ENCODE measurements at places on chromosomes 5 and 9.

DNA sequence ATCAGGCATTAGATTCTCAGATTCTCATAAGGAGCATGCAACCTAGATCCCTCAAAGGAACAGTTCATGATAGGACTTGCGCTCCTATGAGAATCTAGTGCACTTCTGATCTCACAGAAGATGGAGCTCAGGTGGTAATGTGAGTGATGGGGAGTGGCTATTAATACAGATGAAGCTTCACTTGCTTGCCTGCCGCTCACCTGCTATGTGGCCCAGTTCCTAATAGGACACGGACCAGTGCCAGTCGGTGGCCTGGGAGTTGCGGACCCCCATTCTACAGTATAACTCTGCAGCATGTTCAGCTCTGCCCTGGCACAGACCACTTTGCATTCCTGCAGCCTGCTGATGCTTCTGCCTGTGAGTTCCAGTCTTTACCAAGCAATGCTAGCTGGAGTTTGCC lies 581.3 kb upstream of the KLF4 start:
- no peak for DNase-seq

DNA sequence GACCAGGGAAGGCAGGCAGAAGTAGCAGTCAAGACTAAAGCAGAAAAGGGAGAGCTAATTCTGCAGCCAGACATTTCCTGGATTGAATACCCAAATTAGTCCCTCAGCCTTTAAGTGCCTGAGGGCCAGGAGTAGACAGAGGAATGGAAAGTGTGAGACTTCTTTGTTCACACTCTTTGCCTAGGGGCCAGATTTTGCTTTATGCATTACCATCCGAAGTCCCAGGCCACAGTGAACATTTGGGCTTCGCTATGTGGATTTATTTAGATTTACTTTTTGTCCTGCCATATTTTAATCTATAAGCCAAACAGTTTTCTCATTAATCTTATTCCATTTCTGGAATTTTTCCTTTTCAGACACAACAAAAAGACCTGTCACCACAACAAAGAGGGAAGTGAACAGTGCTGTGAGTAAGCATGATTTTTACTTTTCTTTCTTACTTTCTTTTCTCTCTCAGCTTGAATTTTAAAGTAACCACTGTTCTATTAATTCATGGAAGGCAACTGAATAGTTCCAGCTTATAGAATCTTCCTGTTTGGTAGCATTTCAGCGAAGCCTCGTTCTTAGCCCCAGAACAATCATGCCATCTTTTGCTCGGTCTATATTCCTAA lies 52.6 kb downstream of the PDCD1LG2 start:
- no peak for DNase-seq

DNA sequence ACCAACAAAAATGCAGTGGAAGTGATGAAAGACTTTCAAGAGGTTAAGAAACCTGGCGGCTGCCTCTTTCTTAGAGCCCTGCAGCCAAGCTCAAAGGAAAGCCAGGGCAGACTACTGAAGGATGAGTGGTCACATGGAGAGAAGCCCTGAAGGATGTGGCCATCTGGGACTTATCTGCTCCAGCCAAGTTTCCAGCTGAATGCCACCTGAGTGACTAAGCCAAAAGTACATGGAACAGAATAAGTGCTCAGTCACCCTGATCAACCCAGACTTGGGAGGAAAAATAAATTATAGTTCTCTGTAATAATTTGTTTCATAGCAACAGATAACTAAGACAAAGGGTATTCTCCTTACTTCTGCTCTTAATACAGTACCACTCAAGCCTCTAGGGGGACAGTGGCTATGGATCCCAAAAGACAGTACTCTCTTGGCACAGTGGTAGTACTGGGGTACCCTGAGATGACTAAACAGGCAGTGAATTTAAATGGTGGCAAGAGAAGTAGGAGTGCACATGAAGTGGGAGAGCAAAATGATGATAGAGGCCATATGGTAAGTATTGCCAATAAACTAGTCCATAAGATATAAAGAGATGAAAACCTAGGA lies 182.3 kb downstream of the ELAVL2 start:
- DNase-seq, result no peak

DNA sequence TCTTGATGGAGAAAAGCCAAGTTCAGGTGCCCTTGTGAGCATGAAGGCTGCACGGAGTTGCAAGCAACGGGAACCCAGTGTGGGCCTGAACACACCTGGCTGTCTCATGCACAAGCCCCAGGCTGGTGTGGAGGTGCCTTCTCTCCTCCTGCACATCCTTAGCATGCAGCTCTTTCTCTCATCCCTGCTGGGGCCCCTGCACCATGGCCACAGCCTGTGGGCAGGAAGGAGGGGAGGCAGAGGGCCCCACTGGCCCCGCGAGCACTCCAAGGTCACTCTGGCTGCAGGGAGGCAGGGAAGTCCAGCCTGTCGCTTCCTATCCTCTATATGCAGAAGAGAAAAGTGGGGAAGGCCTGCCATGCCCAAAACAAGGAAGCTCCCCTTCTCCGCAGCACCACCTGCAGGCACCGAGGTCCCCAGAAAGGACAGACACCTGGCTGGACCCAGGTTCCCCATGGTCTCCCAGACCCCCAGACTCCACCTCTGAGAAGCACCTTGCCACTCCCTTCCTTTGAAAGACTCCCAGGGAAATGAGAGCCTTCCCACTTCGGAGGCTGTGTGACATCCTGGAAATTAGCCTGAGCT lies 18.6 kb downstream of the STKLD1 start:
- no peak for DNase-seq

DNA sequence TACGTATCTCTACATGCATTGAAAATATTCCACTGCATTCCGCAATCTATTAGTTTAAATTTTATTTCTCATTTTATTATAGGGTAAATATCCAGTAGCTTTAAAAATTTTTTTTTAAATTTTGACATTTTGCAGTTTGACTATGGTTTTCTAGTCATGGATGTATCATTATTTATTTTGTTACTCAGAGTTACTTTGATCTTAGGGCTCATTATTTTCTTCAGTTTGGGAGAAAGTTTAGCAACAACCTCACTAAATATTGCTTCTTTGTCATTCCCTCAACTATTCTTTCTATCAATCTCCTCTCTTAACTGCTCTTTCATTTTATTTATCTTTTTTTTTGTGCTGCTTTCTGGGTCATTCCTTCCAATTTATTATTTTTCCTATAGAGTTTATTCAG lies 100.5 kb upstream of the SLCO6A1 start:
- no peak for DNase-seq

- no peak for DNase-seq
Measured at GRCh38 chr5:174239718-174240117, 194.2 kb downstream of the NSG2 start.

DNA sequence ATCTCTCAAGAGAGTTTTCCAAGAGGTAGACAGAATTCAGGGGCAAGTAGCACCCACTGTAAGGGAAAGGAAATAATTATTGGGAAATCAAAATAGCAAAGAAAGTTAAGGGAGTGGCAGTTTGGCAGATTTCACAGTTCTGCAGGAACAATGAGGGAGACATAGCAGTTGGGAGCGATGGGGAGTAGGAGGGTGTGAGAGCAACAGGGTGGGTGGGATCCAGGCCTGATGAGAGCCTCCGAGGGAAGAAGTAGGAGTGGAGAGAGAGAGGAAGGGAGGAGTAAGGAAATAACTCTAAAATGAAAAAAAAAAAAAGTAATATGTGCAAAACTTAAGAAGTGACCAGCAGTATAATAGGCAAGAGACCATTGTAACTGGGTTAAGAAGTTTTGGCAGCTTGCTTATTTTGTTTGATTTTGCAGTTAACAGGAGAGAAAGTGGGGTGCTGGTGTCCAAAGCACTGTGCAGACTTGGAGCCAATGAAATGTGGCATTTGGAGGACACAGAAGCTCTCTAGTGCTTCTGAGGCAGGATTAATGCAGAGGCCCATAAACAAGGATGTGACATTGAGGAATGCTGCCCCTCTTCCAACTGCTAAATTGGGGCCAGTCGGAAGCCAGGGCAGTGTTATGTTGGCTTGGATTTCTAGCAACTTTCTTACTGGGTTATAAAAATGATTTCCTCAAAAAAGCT lies 10.2 kb downstream of the TNFAIP8 start:
- no peak for DNase-seq

- DNase-seq, result no peak
Measured at GRCh38 chr5:118882666-118883065, 105.7 kb downstream of the DTWD2 start.

- DNase-seq, result no peak
Measured at GRCh38 chr9:30519166-30519565, 1865.3 kb upstream of the ACO1 start.

DNA sequence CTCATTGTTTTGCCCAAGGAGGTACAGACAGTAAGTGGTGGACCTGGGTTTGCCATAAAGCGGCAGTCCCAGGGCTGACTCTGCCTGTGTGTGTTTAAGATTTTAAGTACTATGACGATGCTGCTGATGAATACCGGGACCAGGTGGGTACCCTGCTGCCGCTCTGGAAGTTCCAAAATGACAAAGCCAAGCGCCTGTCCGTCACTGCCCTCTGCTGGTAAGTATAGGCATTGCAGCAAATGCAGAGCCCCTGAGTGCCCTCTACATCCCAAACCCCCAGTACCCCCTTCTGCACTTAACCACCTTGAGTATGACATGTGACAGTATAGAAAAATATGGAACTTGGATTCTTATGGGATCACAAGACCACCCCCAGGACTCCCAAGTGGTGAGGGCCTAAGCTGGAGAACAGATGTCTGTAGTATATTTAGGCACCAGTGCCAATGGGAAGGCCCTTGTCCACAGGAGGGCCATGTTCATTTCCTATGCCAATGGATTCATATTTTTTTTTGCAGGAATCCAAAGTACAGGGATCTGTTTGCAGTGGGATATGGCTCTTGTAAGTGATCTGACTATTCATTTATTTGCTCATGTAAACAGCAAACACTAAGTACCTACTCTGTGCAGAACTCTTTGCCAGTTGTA lies 22.0 kb downstream of the ENHO start:
- peak; percentile 40 for DNase-seq

GRCh38 chr5:55904152-55904551 lies 53.0 kb downstream of the IL31RA start:
- DNase-seq, result no peak

- no peak for DNase-seq
Measured at GRCh38 chr5:95915999-95916686, 45.5 kb downstream of the ELL2 start.

DNA sequence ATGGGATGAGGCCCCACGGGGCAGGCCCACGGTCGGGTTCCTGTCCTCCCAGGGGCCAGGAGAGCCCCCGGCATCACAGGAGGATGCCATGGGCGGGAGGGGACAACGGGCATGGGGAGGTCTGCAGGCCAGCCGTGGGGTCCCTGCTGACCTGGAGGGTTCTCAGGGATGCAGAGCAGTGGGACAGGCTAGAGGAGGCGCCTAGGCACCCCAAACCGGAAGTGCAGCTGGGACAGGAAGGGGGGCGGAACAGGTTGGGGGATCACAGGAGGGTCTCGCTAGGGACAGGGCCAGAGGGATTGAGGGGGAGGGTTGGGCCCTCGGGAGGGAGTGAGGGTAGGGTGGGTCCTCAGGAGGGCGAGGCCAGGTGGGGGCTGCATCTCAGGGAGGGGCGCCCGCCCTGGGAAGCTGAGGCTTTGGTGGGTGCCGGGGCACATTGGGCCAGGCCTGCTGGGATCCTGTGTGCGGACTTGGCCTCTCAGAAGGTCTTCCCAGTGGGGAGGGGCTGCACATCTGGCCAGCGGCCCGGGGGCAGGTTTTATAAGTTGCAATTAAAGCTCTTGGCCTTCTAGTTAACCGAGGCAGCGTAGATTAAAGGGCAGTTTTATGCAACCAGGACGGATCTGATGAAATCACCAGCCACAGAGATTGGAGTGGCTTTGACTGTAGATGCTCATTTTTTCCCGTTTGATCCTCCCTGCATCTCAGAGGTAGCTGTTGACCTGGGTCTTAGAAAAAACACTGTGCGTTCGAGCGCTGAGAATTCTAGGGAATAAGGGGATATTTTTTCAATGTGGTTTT lies 20.1 kb downstream of the NKD2 start:
- DNase-seq, result no peak

Data from HL-60 (cell line).